ENCODE measurements at places on chromosomes 5 and 9. TPM values are rescaled to one million over a fixed set of nuclear protein-coding genes. Genes with fewer than 3 reads are reported as not detected.
A peak's percentile ranks its signal among the peaks of the same experiment; 100 is the strongest.

Gene CSF2
- total RNA-seq = not detected

- DNase-seq = no peak
These were observed 78.2 kb upstream of the HTR1A start for GRCh38 chr5:64040490-64040889.

- peak; percentile 50 for DNase-seq
These were observed at the start of gene SHC3 for GRCh38 chr9:89177944-89178829. SHC3 (minus strand) TSS chr9:89178818; CDS start chr9:89178460, 358 bp downstream.

DNA sequence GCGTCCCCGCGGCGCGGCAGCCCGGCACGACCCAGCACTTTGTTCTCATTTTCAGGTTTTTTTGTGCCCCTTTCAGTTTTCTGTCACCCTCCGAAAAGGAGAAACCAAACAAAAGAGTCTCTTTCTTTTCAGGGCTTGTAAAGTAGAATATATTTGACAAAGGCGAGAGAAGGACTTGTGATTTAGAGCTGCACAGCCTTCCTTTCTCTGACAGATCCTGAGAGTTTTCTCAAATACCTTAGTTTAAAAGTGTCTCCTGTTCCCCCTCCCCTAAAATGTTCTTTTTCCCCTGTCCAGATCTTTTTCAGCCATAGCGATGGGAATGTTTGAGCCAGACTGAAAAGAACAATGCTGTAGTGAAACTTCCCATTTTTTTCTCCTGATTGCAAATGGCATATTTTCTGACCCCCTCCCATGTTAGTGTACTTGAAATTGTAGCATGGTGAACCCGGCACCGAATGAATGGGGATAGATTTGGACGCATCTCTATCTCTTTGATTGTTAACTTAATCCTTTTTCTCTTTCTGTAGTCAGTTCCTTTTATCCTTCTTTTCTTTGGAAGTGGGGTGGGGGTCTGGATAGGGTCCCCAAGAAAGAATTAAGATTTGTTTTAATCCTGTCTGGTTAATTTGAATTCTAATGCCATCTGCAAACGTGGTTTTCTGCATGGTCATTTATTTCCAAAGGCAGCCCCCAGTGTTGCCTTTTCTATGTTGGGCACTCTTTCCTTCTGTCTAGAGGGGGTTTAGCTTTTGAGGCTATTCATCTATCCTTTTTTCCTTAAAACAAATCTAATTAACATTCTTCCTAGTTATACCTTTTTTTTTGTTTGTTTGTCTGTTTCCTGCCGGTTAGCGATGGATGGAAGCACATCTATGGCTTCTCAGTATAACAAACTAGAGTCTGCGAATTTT, 2.2 kb downstream of the ZSWIM6 start:
- peak; percentile 35 for DNase-seq

Measured in endothelial cell of umbilical vein (primary cell).